Fibroblast of skin of scalp (primary cell): ENCODE measurements at places on chromosomes 12 and 14.

DNA sequence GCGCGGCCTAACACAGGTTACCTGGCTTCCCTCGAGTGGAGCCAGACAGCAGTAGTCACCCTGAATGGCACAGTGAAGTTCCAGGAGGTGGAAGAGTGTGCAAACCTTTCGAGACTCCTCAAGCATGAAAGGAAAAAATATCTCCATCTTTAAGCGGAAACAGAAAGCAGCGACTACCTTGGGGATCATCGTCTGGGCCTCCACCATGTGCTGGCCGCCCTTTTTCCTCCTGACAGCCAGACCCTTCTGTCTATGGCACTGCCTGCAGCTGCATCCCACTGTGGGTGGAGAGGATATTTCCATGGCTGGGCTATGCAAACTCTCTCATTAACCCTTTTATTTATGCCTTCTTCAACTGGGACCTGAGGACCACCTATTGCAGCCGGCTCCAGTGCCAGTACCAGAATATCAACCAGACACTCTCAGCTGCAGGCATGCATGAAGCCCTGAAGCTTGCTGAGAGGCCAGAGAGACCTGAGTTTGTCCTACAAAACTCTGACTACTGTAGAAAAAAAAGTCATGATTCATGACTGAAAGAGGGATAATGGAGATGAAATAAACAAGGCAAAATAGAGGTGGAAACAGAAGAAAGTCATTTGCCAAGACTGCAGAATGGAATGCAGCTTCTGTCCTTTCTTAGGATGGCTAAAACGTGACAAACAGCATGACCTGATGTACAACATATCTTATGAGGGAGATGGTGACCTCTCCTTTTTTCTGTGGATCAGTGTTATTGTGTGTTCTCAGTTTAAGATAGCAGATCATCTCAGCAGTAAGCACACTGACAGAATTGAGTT lies 2.4 kb upstream of the HEBP1 start:
- no peak for DNase-seq

GRCh38 chr14:37045340-37046061 lies 126.9 kb downstream of the SLC25A21 start:
- no peak for DNase-seq

DNA sequence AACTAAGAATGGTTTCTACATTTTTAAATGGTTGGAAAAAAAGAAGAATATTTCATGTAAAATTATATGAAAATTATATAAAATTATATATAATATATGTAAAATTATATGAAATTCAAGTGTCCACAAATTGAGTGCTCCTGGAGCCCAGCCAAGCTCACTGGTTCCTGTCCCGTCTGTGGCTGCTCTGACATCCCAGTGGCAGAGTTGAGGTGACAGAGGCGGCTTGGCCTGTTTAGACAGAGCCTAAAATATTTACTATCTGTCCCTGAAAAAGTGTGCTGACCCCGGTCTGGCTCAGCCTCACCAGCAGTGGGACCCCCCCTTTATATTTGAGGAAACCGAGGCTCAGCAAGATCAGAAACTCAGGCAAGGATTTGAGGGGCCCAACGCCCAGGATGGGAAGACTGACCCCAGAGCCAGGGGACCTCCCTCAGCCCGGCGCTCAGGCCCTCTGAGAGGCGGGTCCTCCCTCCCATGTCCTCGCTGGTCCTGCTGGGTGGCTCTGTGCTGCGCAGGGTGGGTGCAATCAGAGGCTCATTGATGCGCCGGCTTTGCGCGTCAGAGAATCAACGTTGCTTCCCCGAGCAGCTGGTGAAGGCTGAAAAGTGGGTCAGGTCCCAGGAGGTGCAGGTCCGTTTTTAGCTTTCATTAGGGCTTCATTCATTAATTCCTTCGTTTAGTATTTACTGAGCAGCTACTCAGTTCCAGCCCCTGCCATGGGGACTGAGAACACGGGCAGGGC lies 21.5 kb upstream of the BEGAIN start:
- no peak for DNase-seq

- DNase-seq = no peak
These were observed 56.2 kb downstream of the LRFN5 start for GRCh38 chr14:41662780-41663472.

GRCh38 chr12:1703771-1704722 lies 13.2 kb downstream of the ADIPOR2 start:
- no peak for DNase-seq

DNA sequence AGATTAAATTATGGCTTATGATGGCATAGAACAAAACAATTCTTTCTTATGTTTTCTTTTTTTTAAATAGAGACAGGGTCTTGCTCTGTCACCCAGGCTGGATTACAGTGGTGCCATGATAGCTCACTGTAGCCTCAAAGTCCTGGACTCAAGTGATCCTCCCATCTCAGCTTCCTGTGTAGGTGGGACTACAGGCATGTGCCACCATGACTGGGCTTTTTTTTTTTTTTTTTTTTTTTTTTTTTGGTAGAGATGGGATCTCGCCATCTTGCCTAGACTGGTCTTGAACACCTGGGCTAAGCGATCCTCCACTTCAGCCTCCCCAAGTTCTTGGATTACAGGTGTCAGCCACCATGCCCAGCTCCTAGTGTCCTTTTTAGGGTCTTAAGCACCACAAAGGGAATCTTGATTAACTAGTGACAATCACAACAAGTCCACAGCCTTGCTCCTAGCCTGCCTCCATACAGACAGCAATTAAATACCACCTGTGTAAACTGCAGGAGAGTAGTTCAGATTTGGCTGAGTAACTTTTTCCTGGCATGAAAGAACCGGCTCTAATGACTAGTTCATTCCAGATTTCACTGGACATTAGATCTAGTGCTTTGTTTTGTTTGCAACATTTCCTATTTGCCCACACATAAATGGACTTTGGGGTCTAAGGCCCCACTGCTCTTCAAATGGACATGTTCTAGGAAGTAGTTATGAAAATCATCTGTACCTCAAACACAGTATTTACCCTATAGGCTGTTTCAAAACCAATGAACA lies 61.6 kb downstream of the SH2B3 start:
- no peak for DNase-seq

DNA sequence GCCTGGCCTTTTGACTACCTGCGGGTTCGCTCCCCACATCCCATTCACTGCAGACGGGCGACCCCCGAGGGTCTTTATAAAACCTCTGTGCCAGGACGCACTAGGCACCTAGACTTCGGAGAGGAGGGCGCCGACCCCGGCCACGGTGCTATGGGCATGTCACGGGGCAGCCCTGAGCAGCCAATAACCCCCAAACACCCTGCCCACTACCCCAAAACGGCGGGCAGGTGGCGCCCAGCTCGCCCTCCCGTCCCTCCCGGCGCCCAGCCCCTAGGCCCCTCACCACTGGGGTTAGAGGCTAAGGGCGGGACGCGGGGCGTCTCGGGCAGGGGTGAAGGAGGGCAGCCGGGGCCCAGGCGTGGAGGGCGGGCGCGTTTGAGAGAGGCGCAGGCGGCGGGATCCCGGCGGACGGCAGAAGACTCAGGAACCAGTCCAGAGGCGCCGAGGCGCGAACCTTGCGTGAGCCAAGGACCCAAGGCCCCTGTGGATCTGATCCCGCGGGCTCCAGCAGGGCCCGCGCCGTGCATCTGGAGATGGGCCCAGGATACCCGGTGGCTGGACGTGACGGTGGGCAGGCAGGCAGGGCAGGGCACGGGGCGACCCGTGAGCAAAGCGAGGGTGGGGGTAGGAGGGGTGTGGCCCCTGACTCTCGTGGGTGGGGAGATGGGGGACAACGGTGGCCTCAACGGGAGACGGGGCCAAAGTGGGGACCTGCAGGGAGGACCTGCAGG lies 11.1 kb downstream of the KRT85 start:
- DNase-seq = no peak

DNA sequence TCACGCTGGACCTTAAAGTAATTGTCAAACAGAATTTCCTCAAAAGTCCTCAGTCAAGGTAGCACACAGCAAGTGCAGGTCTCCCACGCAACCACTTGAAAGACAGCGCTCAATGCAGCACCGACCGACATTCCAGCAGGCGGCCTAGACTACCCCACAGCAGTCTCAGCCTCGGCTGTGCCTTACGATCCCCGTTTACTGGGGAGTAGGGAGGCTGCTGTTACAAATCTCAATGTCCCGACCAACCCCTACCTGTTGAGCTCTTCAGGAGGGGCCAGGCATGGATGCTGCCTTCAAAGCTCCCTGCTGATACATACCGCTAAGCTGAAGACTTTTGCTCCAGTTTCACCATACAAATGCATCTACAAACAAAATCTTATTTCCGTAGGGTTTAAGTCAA lies 21.8 kb downstream of the VPS37B start:
- no peak for DNase-seq

DNA sequence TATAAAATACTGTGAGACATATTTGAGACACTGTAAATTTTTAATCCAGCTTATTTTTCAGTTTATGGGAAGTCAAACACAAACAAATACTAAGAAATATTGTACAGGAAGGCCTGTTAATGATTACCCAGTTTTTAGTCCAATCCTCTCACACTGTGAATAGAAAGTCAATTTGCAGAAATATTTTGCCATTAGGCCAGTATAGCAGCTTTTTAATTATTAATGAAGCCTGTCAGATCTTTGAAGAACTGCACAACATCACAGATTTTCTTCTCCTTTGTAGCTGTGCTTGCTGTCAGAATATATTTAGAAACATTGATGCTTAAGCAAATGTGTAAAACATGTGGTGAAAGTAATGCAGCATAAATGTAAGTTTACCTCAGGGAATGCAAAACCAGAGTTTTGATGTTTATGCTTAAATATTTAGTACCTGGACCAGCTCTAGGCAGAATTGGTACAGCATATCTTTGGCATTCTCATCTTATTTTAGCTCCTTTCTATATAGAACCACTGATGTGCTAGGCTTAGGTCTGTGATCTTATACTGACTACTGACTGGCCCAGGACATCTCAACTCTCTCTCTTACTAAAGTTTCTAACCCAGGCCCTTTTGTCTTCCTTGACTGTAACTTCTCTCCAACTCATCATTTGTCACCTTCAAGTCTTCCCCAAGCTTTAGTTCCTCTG lies 230.8 kb upstream of the NAV3 start:
- DNase-seq = no peak

- DNase-seq = no peak
These were observed 473.5 kb upstream of the MGAT4C start for GRCh38 chr12:86729739-86730138.

DNA sequence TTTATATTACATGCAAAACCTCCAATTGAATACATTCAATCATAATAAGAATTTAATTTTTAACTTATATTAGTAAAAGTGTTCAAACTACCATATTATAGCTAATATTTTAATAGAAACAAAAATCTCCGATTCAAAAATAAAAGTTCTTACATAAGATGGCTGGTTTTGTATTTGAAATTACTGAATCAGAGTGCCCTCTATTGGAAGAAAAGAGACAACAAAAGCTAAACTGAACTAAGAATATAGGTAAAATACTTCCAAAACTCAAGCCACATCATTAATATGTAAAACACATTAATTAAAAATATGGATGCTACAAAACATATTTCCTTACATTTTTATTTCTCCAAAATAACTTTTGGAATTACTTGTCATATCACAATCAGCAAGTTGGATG lies 120.3 kb downstream of the GARIN6 start:
- peak; percentile 13 for DNase-seq

DNA sequence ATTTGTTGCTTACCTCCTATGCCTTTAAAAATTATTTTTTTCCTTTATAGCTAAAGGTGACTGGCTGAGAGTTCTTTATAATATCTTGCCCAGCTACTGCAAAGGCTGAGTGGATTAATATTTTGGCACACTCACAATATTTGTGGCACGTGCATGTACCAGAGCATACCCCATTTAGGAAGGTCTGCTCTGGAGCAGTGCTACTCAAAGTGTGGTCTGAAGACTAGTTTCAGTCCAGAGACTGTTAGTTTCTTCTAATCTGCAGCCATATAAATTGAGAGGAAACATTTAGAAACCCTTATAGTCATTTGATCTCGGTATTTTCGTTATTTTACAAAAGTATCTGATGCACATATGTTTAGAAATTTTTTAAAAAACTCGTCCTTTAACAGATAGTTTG lies 51.0 kb downstream of the IFT81 start:
- DNase-seq = no peak
